ENCODE measurements at places on chromosomes 5 and 9.

DNA sequence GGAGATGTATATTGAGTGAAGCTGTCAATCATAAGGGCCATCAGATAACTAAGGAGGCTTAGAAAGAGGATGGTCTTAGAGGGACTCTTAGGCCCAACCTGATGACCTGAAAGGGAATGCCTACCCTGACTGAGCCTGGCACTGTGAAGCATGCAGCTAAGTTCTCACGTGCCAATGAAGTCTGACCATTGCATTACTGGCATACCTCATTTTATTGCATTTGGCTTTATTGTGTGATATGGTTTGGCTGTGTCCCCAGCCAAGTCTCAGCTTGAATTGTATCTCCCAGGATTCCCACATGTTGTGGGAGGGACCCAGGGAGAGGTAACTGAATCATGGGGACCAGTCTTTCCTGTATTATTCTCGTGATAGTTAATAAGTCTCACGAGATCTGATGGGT, 421.6 kb upstream of the SGCD start:
- DNase-seq = no peak

GRCh38 chr9:8708728-8709127, 909.1 kb upstream of the DMAC1 start:
- DNase-seq = no peak

DNA sequence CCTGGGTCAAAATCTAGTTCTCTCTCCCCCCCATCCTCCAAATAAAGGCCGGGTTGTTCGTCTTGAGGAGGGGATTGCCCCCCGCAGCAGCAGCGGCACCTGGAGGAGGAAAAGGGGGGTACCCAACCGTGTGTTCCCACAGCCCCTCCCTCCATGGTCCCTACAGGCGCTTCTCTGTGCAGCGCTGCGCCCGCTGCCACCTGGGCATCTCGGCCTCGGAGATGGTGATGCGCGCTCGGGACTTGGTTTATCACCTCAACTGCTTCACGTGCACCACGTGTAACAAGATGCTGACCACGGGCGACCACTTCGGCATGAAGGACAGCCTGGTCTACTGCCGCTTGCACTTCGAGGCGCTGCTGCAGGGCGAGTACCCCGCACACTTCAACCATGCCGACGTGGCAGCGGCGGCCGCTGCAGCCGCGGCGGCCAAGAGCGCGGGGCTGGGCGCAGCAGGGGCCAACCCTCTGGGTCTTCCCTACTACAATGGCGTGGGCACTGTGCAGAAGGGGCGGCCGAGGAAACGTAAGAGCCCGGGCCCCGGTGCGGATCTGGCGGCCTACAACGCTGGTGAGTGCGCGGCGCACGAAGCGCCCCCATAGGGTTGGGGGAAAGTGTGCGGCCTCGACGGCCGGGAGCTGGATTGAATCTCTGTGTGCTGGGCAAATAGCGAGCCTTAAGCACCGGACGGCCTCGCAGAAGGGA, 3.5 kb downstream of the LHX2 start:
- peak; percentile 8 for DNase-seq

DNA sequence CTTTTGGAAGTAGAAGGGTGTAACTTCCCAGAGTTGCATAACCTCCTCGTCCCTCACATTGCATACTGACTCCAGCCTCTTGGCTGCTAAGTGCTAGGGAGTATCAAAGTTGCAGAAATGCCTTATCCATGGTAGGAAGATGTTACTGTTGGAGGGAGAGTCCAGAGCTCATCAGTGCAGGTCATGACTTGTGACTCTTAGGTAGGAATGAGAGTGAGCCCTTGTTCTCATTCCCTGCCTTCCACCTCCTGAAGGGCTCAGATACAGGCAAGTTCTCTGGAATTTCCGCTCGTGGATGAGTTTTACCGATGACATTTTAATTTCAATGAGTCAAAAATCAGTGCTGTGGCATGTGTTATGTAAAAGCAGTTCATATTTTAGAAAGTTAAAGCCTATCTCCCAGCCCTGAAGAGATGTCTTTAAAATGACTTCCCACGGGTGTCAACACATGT, 17.0 kb downstream of the IRX1 start:
- no peak for DNase-seq

- DNase-seq = no peak
Measured at GRCh38 chr5:140236891-140237598, 62.1 kb downstream of the CYSTM1 start.

DNA sequence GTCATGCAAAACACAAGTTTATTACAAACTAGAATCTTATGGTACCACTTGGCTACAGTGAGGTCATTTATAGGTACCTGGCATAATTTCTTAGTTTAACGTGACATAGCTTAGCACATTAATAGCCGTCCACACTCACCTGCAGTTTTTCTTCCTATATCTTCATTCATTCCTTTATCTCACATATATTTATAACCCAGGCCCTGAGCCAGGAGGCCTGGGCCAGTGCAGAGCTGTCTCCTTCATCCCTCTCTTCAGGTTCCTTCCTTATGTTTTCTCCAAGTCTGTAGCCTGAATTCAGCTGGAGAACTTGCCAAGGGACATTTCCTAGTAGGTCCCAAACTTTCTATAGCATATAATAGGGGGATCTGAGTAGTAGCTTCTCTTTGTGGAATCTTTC, 367.9 kb upstream of the SGCD start:
- DNase-seq = no peak

- DNase-seq = no peak
Measured at GRCh38 chr5:37604290-37604689, 225.2 kb downstream of the WDR70 start.

DNA sequence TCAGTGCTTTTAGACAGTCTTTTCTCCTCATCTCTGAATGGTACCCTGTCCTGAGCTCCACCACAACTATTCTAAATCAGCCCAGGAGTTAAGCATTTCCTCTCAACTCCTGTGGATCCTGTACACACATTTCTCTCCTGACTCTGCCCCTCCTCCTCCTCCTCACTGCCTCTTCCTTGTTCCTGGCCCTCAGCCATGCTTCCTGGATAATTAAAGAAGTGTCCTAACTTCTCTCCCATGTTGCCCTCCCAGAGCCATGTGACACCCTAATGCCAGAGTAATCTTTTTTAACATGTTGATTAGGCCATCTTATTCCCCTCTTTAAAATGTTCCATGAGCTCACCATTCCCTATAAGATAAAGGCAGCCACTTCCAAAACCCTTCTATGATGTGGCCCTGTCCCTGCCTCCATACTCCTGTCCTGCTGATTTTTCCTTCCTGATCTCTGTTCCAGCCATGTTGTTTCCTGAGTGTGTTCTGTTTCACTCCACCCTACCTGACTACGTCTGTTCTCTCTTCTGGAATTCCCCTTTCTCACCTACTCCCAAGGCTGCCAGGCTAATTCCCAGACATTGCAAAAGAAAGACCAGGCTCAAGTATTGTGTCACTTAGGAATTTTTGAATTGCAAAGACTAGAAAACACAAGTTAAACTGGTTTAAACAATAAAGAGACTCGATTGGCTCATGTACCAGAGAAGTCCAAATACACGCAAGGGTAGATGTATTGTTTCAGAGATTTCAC, 295.2 kb downstream of the MAST4 start:
- no peak for DNase-seq

- DNase-seq = no peak
Measured at GRCh38 chr9:14031810-14032209, 282.1 kb downstream of the NFIB start.

GRCh38 chr5:118353970-118354369, 634.4 kb downstream of the DTWD2 start:
- no peak for DNase-seq

DNA sequence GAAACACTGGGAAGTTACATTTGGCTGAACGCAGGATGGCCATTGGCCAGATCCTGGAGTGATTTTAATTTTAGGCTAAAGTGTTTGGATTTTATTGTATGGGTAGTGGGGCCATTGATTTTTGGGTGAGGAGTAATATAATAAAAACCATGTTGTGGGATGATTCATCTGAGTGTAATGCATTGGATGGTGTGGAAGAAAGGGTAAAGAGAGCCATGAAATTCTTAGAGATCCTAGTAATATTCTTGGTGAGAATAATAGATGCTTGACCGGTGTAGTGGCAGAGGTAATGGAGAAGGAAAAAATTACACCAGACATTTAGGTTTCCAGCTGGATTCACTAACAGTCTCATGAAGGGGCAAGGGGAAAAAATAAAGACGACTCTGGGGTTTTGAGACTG, 158.1 kb downstream of the NPR3 start:
- DNase-seq = no peak

DNA sequence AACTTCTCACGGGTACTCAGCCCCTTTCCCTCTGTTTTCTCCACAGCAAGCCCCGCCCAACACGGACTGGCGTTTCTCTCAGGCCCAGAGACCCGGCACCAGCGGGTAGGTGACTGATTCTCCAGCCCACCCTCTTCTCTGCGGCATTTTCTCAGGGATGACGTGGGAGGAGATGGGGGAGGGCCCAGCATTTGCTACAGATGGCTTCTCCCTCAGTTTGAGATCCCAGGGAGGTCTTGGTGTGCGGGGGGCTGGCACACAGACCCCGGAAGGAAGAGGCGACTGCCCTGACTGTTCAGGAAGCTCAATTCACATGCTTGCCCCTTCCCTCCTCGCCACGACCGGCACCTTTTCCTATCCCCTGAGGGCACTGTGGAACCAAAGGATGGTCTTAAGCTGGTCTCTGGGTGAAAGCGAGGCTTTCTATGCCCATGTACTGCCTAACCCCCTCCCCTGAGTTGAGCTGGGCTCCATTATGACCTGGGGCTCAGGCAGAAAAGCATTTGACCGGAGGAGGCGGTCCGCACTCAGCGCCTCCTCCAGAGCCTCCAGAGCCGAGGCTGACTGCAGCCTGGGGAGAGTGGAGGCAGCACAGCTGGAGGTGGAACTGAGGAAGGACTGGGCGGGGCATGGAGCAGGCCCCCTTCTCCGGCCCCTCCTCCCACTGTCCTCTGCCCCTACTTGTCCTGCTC, 6.0 kb downstream of the PCDHGC5 start:
- DNase-seq = no peak

DNA sequence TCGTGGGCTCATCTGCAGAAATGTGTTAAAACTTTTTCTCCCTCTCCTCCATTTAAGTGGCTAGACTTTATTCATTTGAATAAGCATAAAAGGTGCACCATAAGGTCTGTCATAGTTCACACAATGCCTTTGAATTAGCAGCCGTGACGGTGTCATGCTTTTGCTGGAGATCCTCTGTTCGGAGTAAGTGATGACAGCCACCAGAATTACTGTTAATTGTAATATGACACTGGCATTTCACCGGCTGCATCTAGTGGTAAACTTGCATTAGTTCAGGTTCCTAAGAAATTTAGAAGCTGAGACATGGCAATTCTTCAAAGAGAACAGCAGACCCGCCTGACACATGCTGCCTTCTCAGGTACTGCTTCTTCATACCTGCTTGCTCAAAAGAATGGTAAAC, 241.7 kb downstream of the EBF1 start:
- DNase-seq = no peak

- DNase-seq = no peak
Measured at GRCh38 chr5:30438785-30439184, 754.7 kb upstream of the CDH6 start.

DNA sequence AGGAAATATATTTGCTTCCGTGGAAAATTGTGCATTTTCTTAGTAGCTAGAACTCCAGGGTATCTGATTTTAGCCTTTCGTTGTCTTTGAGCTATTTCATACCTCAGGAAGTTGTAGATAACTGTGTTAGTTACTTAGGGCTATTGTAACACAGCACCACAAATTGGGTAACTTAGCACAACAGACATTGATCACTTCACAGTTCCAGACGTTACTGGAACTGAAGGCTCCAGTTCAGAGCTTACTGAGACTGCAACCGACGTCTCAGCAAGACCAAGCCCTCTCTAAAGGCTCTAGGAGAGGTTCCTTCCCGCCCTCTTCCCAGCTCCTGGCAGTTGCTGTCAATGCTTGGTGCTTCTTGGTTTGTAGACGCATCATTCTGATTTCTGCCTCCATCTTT, 17.7 kb upstream of the ANKRD33B start:
- DNase-seq = peak; percentile 40

DNA sequence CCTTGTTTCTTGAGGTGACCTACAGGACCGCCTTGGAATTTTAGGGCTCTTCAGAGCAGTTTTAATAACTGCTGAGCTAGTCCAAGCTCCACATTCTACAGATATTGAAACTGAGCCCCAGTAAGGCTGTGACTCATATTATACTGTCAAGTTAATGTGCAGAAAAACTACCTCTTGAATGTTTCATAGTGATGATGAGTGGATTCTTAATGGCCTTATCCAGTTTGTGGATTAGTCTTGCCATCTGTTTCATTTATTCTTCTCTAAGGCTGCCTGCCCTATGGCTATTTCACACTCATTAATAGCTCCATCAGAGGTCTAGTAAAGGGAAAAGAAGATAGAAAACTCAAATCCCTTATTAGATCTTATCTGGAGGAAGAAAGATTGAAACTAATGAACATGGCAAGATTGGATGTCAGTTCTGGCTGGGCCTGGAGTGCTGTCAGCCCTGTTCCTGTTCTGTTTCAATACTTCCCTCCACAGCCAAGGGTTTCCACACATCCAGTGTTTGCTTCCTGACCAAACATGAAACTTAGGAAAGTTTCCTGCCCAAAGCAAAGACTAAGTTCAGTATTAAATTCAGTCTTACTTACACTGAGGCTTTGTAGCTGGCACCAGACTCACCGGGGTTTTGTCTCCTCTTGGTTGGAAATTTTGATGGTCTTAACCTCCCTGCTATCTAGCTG, 215.6 kb upstream of the DMAC1 start:
- DNase-seq = no peak

- no peak for DNase-seq
Measured at GRCh38 chr9:81174023-81174422, 515.3 kb downstream of the TLE1 start.

- DNase-seq = peak; percentile 29
Measured at GRCh38 chr5:76851728-76852369, 2.0 kb downstream of the S100Z start.

- DNase-seq = peak; percentile 48
Measured at GRCh38 chr5:612498-613424, 621 bp downstream of the CEP72 start.
